ENCODE measurements at places on chromosomes 2 and 18.

DNA sequence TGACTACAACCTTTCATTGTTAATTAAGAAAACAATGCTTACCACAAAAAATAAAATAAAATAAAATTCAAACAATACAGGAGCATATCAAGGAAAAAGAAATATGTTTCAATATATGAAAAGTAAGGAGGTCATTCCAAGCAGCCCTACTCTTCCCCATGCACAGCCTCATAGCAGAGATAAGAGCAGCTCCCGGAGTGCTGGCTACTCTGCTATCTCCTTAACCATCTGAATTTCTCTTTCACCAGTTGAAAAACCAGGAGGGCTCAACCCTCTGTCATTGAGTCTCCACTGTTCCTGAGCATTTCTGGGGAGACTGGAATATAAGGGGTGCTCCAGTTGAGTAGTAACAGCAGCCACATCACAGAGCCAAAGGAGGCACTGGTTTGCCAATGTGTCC, 201.4 kb downstream of the TCF4 start:
- DNase-seq: no peak

- DNase-seq: no peak
Measured at GRCh38 chr2:123609077-123609476, 416.0 kb upstream of the CNTNAP5 start.

DNA sequence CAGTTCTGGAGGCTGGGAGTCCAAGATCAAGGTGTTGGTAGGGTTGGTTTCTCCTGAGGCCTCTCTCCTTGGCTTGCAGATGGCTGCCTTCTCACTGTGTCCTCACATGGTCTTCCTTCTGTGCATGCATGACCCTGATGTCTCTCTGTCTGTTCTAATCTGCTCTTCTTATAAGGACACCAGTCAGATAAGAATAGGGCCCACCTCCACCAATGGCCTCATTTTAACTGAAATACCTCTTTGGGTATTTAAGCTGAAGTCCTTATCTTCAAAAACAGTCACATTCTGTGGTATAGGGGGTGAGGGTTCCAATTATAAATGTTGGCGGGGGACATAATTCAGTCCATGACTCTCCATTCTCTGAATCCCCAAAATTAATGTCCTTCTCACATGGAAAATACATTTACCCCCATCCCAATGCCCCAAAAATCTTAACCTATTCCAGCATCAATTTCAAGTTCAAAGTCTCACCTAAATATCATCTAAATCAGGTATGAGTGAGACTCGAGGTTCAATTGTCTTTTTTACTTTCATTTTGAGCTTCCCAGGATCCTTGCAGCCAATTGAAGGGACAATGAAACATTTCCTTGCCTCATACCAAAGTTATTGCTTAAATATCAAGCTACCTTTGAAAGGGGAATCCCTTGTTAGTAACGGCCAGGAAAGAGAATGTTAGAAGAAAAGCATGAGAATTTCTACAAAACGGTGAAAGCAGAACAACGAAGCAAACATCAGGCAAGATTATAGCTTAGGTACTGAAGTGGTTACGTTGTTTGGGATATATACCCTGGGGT, 20.6 kb upstream of the CNOT11 start:
- no peak for DNase-seq

- no peak for DNase-seq
Measured at GRCh38 chr18:34942276-34942675, 98.9 kb upstream of the MAPRE2 start.

- peak; percentile 8 for DNase-seq
Measured at GRCh38 chr2:191321861-191322662, 76.9 kb downstream of the MYO1B start.

- no peak for DNase-seq
Measured at GRCh38 chr18:62011416-62011815, 118.6 kb upstream of the RNF152 start.

DNA sequence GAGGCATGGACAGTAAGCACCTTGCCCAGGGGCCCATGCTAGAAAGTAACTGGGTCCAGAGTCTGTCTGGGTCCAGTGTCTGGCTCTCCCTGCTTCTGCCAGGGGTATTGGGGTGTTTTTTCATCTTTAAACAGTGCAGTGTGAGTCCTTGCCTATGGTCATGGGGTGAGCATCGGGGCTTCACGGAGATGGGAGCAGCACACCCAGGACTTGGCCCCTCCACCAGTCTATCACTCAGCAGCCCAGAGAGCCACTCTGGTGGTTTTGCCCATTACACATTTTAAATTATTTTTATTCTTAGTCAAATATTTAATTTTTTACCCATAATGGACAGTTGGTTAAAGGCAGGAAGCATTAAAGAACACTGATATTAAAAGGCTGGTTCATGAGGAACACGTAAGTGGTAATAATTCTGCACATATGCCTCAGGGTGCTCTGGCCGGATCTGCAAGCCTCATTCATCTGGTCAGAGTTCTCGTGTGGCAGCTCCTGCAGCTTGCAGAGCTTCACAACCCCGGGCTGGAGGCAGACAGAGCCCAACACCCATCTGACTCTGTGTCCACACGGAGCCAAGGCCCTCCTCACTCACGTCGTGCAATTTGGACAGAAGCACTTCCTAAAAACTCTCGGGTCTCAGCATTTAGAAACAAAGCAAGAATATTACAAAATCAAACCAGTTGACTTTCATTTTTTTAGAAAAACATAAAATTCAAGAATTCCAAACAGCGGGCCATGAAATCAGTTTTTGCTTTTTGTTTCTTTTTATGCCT, 204.1 kb downstream of the CTIF start:
- no peak for DNase-seq

GRCh38 chr2:126655500-126656430, at the start of gene GYPC:
GYPC (plus strand) TSS chr2:126656158; CDS start chr2:126656264, 106 bp downstream.
- no peak for DNase-seq

- DNase-seq: no peak
Measured at GRCh38 chr18:48229552-48229981, 179.6 kb downstream of the ZBTB7C start.

Measured in NCI-H1694 (cell line).